ENCODE measurements at places on chromosomes 2 and 18.

GRCh38 chr2:101017371-101017770 lies 15.3 kb downstream of the RPL31 start:
- DNase-seq, result no peak

DNA sequence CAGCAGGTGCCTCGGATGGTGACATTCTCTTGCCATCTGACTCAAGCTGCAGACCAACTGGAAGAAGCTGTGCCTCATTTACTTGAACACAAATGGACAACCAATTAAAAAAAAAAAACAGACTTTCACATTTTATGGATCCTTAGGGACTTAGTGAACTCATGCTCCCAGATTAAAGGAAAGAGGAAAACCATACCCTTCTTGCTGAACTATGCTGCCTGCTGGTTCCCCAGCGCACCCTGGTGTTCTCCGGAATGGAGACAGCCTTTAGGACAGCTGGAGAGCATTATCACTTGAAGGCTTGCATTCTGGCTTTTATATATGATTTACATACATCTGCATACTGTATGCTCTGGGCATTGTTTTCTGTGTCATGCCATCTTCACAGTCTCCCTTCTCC lies 370.7 kb downstream of the SLC4A3 start:
- DNase-seq, result no peak

DNA sequence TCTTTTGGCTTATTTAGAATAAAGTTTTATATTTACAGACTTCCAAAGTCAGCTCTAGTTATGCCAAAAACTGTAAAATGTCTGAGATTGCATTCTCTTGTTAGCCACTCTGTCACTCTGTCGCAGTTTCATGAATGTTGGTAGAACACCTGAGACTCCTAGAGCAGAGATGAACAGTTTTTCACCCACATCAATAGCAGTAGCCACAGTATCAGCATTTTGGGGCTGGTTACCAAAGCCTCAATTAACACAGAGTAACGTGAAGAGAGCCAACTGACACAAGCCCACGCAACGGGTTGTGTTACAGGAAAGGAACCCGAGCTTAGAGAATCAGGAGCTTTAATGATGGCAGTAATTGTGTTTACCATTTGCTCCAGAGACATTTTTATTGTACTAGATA lies 443.0 kb upstream of the SLC39A10 start:
- no peak for DNase-seq

GRCh38 chr18:8707556-8708300 lies 2.4 kb downstream of the MTCL1 start:
- no peak for DNase-seq

DNA sequence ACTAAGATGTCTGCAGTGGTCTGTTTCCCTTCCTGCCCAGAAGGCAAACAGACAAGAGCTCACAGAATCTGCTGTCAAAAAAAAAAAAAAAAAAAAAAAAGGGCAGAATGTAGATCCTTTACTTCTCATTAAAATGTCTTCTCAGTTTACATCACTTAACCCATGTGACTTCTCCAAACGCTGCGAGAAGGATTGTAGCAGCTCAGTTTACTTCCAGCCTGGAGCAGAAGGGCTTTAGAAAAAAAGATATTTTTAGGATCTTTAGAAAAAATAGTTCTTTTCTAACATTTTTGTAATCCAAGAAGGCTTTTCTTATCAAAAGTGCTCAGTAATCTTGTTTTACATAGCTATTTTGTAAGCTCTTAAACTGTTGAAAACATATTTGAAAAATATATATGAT lies 425.4 kb downstream of the CNTNAP5 start:
- DNase-seq, result no peak

GRCh38 chr2:169741-170140 lies 94.1 kb downstream of the SH3YL1 start:
- no peak for DNase-seq

Measured in GM12891 (cell line).